Mammary microvascular endothelial cell (primary cell): ENCODE measurements at places on chromosomes 7 and 10. TPM values are rescaled to one million over a fixed set of nuclear protein-coding genes. Genes with fewer than 3 reads are reported as not detected.

INMT gene
- 0.27 and 0.64 TPM in 2 replicates for total RNA-seq

TBXAS1 gene
- total RNA-seq = 0.67 and 1.7 TPM in 2 replicates

C10orf67 gene
- total RNA-seq = not detected in 2 replicates

AMPH gene
- total RNA-seq = 0.07 TPM in 1 of 2 replicates, not detected in the other

FBXO24 gene
- total RNA-seq = 1.00 TPM in 1 of 2 replicates, not detected in the other

ENTPD7 gene
- 11.1 and 11.6 TPM in 2 replicates for total RNA-seq

MKX gene
- not detected in 2 replicates for total RNA-seq

AGAP9 gene
- total RNA-seq = 1.3 and 1.8 TPM in 2 replicates

CFTR gene
- 1.7 TPM in 1 of 2 replicates, not detected in the other for total RNA-seq

FAM25A gene
- total RNA-seq = not detected in 2 replicates

SP4 gene
- total RNA-seq = 4.1 and 5.2 TPM in 2 replicates

ITPRID1 gene
- not detected in 2 replicates for total RNA-seq

MMRN2 gene
- 199 and 215 TPM in 2 replicates for total RNA-seq

RPEL1 gene
- not detected in 2 replicates for total RNA-seq

MINDY4 gene
- total RNA-seq = 3.9 and 5.6 TPM in 2 replicates

TEX36 gene
- total RNA-seq = not detected in 2 replicates

VIPR2 gene
- not detected in 2 replicates for total RNA-seq

ABCC2 gene
- 0.07 and 0.49 TPM in 2 replicates for total RNA-seq

RBP4 gene
- total RNA-seq = not detected in 2 replicates

RAMP3 gene
- total RNA-seq = 7.0 and 8.8 TPM in 2 replicates

MLXIPL gene
- total RNA-seq = not detected in 2 replicates

NUTM2B gene
- total RNA-seq = 0.27 TPM in 1 of 2 replicates, not detected in the other

LEP gene
- not detected in 2 replicates for total RNA-seq

SLC29A4 gene
- 0.67 and 1.2 TPM in 2 replicates for total RNA-seq

ARHGEF5 gene
- total RNA-seq = 0.53 and 0.54 TPM in 2 replicates

ZNF32 gene
- total RNA-seq = 14.3 and 19.9 TPM in 2 replicates

NPSR1 gene
- total RNA-seq = not detected in 2 replicates

GRM3 gene
- not detected in 2 replicates for total RNA-seq

PIP4K2A gene
- total RNA-seq = 15.5 and 26.3 TPM in 2 replicates

CALN1 gene
- total RNA-seq = not detected in 2 replicates

CACNB2 gene
- total RNA-seq = not detected in 2 replicates
